ENCODE measurements at places on chromosomes 2 and 18. TPM values are rescaled to one million over a fixed set of nuclear protein-coding genes. Genes with fewer than 3 reads are reported as not detected.

DNA sequence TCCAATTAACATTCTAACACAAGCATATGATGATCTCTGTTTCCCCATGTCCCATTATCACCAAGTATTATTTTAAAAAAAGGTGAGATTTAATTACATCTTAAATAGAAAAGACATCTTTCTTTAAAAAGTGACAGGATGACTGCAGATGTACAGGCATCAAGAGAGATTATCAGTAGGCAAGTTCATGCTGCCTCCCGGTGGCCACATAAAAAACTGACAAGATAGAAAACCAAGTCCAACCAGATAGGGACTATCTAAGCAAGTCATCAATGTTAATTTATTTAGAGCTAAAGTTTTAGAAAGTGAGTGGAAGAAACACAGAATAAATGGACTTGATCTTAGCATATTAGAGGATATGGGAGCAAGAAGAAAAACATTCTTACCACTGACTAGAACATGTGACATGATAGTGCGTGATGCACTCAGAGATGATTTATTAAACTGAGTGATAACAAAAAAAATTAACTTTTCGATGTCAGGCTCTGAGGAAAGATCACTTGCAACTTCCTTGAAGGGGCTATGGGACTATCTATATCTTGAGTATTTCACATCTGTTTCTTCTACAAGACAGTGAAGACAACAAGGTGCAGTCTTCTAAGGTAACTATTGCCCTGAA, 5.4 kb upstream of the TDRD15 start:
- peak; percentile 43 for DNase-seq

GRCh38 chr18:57432751-57433400, 2.3 kb upstream of the ONECUT2 start:
- no peak for DNase-seq

- DNase-seq, result no peak
These were observed 259.3 kb downstream of the SOX11 start for GRCh38 chr2:5951471-5951870.

DNA sequence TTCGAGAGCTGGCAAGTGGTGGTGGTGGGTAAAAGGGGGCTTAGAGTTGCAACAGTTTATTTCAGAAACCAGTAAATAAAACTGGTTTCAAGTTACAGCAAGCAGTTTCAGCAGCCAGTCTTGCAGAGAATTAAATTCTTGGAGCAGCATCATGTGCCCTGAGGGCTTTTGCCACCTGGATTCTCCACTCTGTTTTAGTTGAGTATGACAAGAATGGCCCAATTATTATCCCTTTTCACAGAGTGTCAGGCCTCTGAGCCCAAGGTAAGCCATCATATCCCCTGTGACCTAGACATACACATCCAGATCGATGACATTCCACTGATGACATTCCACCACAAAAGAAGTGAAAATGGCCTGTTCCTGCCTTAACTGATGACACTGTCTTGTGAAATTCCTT, 72.8 kb upstream of the FANCL start:
- no peak for DNase-seq

- no peak for DNase-seq
These were observed 97.2 kb upstream of the NXPH2 start for GRCh38 chr2:138877421-138877820.

GRCh38 chr2:129904532-129905446, 74.7 kb upstream of the RAB6C start:
- DNase-seq, result no peak

DNA sequence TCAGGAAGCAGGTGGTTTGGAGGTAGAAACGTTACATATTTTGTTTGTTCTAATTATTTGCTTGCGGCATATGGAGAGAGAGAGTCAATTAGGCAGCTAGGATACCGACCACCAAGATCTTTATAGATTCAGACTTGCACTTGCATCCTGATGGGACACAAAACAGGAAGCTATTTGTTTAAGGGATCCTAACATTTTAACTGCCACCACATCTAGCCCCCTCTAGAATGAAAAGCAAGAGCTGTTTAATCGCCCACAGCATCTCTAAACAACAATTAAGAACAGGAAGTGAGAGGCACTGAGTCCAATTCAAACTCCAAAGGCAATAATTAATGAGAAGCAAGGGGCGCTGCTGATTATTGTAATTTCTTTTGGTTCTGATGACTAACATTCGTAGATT, 182.0 kb upstream of the LINC00305 start:
- DNase-seq, result no peak

GRCh38 chr2:191565647-191566198, 112.2 kb upstream of the NABP1 start:
- no peak for DNase-seq

GRCh38 chr2:240881913-240882312, 13.3 kb downstream of the AGXT start:
- no peak for DNase-seq

GRCh38 chr2:68730828-68731227, 3.8 kb upstream of the ARHGAP25 start:
- DNase-seq, result no peak

GRCh38 chr2:241802421-241803318, 6.3 kb upstream of the NEU4 start:
- DNase-seq, result no peak

The DNAJC27 gene
- total RNA-seq, result 13.9 TPM

The GRP gene
- 40.8 TPM for total RNA-seq

The FBXO36 gene
- 9.3 TPM for total RNA-seq

The SIGLEC15 gene
- 0.64 TPM for total RNA-seq
